ENCODE measurements at places on chromosomes 6 and 20.

DNA sequence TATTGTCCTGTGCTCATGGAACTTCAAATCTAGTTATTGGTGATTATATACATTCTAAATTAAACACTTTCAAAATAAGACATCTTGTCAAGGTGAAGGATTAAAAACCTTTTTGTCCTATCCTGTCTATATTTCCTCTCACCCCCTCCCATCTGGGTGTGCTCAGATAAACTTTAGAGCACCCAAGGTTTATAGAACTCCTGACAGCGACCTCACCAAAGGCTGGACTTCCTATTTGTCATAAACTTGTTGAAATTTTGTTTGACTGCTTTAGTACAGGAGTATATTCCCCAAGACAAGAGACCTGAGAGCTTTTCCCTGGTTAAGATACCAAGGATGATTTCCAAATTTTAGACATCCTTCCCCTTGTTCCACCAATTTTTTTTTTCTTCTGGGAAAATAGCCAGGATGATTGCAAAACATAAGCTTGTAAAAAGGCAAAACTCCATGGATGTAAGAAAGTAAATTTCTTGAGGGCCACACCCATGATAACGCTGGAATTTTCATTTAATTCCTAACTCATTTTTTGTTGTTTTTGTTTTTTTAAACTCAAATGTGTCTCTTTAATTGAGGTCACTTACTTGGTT is 33.0 kb downstream of the CARMIL1 start:
- no peak for DNase-seq

- DNase-seq: no peak
Observed at GRCh38 chr6:56102216-56102615, 145.2 kb downstream of the COL21A1 start.

DNA sequence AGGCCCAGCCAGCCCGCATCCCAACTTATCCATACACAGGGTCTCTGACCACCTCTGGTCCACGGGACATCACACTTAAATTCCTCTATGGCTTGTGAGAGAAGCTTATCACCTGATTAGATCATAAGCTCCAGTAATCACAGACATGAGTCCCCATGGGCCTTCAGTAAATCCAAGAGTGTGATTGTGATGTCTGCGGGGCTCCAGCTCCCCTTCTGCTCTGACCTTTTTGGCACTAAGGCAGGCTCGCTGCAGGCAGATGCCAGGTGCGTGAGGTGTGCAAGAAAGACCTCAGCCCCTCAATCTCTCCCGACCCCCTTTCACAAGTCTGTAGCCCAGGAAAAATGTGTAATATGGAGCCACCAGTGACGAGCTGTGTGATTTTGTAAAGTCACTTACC is 127.6 kb upstream of the DUSP22 start:
- no peak for DNase-seq

DNA sequence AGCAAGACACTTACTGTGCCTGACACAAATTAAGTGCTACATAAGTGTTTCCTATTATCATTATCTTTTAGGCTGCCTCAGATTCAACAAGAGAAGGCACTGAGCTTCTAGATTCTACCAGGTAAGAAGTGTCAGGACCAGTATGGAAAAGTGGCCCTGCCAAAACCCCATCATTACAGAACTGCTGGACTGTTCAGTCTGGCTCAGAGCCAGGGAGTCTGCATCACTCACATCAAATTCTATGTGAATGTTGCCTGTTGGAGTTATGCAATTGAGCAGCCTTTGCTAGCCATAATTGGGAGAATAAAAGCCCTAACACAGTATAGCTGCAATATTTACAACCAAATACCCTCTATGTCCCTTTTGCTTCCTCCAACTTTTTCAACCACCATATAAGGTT is 70.9 kb downstream of the ATG5 start:
- peak; percentile 51 for DNase-seq

DNA sequence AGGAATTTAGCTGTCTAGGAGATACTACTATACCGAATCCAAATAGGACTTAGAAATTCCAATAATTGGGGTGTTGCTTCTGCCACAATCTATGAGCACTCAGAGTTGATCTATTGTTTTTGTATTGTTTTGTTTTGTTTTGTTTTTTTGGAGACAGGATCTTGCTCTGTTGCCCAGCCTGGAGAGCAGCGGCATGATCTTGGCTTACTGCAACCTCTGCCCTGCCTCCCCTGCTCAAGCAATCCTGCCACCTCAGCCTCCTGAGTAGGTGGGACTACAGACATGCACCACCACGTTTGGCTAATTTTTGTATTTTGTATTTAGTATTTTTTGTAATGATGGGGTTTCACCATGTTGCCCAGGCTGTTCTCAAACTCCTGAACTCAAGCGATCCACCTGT is 7.4 kb downstream of the ACSS2 start:
- DNase-seq: no peak

DNA sequence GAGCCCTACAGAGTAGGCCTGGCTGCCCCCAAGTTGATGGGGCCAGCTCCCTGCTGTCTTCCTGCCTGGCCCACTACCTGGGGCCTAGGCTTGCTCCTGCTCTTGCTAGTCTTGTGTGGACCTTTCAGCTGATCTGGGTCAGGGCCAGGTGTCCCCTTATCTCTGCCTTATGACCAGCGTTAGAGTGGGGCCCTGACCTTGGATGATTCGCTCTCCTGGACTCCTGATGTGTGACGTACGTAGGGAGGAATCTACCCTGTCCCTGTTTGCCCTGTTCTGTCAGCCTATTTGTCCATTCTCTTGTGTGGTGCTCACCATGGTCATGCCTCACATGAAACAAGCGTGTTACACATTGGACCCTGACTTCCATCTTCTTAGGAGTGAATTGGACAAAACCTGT is 571.8 kb downstream of the QKI start:
- DNase-seq: peak; percentile 48

GRCh38 chr6:96237638-96238347 is 222.0 kb downstream of the FUT9 start:
- no peak for DNase-seq

DNA sequence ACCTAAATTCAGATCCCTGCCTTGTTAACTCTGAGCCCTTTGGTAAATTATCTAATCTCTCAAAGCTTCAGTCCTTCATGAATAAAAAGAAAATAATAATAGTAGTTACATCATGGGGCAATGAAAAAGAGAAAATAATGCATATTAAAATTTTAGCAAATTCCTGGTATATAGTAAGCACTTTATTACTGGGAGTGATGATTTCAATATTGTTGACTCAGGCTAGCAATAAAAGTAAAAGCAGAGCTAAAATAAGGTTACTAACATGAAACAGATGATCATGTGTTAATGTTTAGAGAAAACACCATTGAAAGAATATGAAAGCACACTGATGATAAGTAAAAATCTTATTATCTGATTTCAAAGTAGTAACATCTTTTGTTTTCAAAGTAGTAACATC is 13.6 kb downstream of the GINS1 start:
- no peak for DNase-seq
